Activated naive CD4-positive, alpha-beta T cell (primary cell): ENCODE measurements at places on chromosomes 1 and 21.

DNA sequence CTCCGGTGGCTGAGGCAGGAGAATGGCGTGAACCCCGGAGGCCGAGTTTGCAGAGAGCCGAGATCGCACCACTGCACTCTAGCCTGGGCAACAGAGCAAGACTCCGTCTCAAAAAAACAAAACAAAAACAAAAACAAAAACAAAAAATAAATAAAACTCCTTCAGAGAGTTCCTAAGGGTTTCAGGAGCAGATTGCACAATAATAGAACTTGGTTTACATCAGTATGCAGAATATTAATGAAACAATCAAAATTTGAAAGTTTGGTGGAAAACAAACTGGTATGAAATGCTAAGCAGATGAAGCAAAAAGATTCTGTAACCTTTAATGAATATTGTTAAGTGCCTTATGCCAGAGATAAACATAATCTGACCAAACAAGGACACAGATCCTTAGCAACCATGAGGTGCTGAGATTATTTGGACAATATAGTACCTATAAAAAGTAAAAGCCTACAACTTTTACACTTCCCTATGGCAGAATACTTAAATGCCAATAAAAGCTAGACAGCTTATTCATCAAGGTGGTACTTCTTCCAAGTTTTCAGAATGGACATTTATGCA lies 41.2 kb downstream of the SLC25A24 start:
- no peak for DNase-seq

GRCh38 chr1:239587066-239587465 lies 200.7 kb downstream of the CHRM3 start:
- DNase-seq: no peak

GRCh38 chr1:177351361-177352108 lies 180.8 kb downstream of the BRINP2 start:
- DNase-seq: no peak

DNA sequence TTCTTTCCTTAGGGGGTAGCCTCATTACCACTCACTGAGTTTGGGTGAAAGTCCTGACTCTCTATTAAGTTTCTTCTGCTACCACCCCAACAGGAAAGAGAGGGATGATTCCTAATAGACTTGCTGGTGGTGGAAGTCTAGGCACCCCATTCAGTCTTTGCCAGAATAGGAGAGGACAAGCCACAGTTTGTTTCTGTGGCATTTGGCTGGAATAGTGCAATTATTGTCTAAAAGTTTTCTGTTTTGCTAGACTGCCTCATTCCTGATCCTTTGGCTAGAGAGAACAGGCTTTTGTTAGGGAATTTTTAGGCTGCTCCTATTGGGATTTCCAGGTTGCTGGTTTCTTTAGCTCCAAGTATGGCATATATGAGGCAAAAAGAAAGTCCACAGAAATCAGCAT lies 9.9 kb upstream of the HJV start:
- no peak for DNase-seq

- DNase-seq: no peak
Measured at GRCh38 chr21:46163380-46163779, 8.0 kb upstream of the FTCD start.

GRCh38 chr1:193256019-193256418 lies 69.6 kb upstream of the B3GALT2 start:
- no peak for DNase-seq

- no peak for DNase-seq
Measured at GRCh38 chr1:156714830-156715229, 9.4 kb upstream of the CRABP2 start.

DNA sequence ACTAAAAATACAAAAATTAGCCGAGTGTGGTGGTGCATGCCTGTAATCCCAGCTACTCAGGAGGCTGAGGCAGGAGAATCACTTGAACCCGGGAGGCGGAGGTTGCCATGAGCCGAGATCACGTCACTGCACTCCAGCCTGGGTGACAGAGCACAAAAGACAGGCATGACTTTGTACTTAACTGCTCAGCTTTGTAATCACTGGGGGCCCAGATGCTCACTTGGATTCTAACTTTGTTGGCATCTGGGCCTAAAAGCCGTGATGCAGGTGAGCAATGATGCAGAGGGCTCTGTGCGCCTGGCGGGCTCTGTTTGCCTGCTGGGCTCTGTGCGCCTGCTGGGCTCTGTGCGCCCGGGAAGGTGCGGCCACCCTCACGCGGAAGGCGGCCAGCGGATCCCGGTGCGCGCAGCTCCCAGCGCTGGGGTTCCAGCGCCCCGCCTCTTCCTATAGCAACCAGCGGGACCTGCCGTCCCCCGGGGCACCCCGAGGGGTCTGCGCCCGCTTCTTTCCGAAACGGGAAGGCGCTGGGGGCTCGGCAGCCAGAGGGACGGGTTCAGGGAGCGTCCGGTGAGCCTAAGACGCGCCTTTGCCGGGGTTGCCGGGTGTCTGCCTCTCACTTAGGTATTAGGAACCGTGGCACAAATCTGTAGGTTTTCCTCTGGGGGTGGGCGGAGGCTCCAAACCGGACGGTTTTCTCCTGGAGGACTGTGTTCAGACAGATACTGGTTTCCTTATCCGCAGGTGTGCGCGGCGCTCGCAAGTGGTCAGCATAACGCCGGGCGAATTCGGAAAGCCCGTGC lies 31.7 kb downstream of the PRMT2 start:
- no peak for DNase-seq

DNA sequence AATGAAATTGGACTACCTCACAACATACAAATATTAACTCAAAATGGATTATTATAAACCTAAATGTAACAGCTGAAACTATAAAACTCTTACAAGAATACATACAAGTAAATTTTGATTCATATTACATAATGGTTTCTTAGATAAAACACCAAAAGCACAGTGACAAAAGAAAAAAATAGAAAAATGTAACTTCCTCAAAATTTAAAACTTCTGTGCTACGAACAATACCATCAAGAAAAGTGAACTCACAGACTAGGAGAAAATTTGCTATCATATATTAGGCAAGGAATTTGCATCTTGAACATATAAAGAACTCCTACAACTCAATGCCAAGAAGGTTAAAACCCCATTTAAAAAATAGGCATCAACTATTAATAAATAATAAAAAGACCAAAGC lies 31.2 kb downstream of the ANGPTL3 start:
- no peak for DNase-seq

GRCh38 chr1:7595336-7595735 lies 175.8 kb upstream of the VAMP3 start:
- DNase-seq: no peak

- no peak for DNase-seq
Measured at GRCh38 chr1:53133261-53134041, 9.0 kb downstream of the SLC1A7 start.

- no peak for DNase-seq
Measured at GRCh38 chr1:27968692-27969091, 8.9 kb downstream of the XKR8 start.

- DNase-seq: no peak
Measured at GRCh38 chr1:214058076-214058475, 70.3 kb downstream of the PROX1 start.

DNA sequence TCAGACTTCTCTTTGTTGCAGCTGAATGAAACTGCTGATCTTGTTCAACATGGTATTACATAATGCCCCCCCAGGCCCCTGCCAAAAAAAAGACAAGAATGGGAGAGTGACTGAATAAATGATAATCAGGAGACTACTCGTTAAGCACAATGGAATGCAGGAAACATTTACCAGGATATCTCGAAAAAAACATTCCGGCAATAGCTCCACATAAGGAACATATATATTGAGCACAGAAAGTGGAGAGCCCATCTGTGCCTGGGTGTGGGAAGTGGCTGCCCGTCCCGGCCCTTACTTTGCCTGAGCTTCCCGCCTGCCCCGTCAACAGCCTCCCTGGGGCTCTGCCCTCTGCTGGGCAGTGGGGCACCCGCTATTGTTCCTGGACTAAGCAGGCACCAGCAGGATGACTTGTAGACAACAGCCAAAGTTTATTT lies 13.3 kb downstream of the TRIM11 start:
- no peak for DNase-seq

- DNase-seq: no peak
Measured at GRCh38 chr1:214720561-214720960, 117.6 kb downstream of the CENPF start.

DNA sequence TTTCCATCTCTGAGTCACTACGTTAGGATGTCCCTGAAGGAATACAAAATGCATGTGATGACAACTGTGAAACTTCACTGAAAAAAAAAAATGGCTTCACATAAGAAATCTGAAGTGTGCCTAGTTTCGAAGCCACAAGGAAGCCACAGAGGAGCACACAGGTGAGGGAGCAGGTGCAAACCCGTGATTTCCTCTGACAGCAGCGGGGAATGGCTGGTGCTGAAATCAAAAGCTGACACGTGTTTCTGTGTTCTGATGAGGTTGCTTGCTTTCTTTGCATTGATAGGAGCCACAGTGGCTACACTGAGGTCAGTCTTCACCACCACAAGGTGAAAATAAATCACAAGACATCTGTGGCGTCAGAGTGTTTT lies 105.7 kb upstream of the TLR5 start:
- DNase-seq: peak; percentile 5

DNA sequence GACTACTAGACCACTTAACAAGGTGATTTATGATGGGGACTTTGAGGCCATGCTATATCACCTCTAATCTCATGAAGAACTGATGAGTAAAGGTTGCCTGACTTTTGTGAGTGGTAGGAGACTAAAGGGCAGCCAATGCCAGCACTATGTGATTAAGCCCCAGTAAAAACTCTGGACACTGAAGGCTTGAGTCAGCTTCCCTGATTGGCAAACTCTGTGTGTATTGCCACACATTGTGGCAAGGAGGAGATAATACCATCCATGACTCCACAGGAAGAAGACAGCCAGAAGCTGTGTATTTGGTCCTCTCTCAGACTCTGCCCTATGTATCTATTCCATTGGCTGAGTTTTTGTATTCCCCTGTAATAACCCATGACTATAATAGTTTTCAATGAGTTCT lies 413.3 kb upstream of the ZRANB2 start:
- no peak for DNase-seq

DNA sequence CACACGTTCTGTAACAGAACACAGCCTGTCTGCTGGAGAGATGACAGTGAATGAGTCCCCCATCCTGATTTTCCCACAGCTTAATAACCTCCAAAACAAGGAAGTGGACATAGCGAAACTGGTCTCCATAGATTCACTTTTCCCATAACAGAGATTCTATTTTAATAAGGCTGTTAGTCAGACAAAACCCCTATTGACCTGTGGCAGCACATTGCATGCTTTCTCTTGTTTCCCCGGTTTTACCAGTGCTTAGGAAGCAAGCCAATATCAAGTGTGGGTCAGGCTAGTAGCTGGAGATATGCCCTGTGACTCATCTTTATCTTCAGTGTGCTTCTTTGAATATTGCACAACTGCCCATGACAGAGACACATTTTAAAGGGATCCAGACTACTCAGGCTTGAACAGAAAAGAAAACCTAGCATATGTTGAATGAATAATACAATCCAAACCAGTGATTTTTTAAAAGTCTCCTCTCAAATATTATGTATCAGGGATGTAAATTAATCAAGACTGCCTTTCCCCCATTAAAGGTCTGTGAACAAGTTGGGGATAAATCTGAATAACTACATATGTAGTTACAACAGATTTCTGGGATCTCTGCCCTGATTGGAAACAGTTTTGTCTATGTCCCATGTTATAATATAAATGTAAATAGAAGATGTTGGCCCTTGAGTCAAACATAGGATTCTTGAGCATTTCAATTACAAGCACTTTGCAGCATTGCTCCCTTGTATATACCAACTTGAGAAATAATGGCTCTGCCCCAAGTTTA lies 11.9 kb upstream of the CLDN8 start:
- DNase-seq: no peak

DNA sequence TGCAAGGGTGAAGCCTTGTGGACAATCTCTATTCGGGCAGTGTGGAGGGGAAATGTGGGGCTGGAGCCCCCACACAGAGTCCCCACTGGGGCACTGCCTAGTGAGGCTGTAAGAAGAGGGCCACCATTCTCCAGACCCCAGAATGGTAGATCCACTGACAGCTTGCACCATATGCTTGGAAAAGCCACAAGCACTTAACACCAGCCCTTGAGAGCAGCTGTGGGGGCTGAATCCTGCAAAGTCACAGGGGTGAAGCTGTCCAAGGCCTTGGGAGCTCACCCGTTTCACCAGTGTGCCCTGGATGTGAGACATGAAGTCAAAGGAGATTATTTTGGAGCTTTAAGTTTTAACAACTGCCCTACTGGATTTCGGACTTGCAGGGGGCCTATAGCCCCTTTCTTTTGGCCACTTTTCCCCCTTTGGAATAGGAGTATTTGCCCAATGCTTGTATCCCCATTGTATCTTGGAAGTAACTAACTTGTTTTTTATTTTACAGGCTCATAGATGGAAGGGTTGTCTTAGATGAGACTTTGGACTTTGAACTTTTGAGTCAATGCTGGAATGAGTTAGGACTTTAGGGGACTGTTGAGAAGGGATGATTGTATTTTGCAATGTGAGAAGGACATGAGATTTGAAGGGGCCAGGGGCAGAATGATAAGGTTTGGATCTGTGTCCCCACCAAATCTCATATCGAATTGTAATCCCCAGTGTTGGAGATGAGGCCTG lies 16.3 kb upstream of the COL6A1 start:
- DNase-seq: no peak

GRCh38 chr1:53110370-53111072 lies 31.9 kb downstream of the SLC1A7 start:
- DNase-seq: no peak

DNA sequence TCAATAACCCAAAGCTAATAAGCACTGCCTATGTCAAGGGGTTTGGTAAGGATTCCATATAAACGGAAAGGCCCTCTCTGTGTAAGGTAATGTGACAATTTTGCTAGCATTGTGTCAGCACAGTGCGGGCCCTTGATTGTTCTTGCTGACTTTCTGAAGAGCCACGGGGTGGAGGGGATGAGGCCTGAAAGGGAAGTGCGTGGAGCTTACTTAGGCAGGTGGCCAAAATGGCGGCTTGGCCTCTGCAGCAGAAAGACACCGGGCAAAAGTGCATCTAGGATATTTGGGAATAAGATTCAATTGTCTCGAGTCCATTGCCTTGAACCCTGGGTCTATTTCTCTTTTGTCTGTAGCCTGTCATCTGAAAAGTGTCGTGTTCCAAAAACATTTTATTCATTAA lies 114.3 kb downstream of the TGFB2 start:
- DNase-seq: no peak

GRCh38 chr1:206828765-206829164 lies 36.7 kb upstream of the IL20 start:
- no peak for DNase-seq

DNA sequence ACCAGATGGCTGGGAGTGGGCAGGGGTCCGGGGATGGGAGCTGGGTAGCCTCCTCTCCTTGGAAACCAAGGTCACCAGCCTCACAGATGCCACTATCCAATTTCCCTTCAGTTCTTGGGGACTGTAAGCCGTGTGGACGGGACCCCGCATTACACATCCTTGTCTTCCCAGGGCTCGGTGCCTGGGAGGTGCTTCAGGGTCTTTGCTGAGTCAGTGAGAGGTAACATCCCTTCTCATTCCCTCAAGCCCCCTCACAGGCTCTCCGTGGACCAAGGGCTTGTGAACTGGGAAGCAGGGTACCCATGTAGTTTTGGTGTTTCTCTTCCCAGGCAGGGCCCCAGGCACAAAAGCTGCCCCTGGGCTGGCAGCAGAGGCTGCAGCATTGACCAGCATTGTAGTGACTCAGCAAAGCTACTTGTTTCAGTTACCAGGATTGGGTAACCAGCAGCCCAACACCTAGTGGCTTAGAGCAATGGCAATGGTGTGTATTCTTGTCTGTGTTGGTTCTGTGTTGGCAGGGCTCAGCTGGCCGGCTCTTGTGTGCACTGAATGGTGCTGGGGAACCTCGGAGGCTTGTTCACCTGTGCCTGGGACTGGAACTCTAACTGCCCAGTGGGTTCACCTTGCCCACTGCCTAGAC lies 24.6 kb upstream of the PCBP3 start:
- no peak for DNase-seq

GRCh38 chr1:153921080-153921802 lies 1.5 kb downstream of the GATAD2B start:
- no peak for DNase-seq

GRCh38 chr1:49630156-49630555 lies 393.6 kb downstream of the AGBL4 start:
- DNase-seq: no peak
